LHCN-M2 (cell line): ENCODE measurements at places on chromosomes 3 and 15. TPM values are rescaled to one million over a fixed set of nuclear protein-coding genes. Genes with fewer than 3 reads are reported as not detected.

IQSEC1 gene
- 6.6 and 7.7 TPM in 2 replicates for total RNA-seq

DNA sequence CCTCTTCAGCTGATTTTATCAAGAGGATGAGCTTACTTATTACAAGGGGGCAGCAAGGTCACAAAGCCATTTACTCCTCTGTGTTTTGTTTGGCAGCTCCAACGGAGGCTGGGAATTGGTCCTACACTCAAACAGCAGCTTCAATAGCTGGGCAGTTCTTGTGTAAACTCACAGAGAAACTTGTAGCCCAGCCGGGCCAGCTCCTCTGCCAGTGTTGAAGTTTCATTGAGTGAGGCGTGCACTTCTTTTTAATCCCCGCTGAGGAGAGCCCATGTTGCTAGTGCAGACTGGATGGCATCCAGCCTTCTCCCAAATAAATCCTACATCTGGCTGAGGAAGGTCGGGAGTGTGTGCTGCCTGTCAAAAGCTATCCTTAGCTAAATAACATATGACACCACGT is 59.5 kb downstream of the BFSP2 start:
- DNase-seq, result no peak

DNA sequence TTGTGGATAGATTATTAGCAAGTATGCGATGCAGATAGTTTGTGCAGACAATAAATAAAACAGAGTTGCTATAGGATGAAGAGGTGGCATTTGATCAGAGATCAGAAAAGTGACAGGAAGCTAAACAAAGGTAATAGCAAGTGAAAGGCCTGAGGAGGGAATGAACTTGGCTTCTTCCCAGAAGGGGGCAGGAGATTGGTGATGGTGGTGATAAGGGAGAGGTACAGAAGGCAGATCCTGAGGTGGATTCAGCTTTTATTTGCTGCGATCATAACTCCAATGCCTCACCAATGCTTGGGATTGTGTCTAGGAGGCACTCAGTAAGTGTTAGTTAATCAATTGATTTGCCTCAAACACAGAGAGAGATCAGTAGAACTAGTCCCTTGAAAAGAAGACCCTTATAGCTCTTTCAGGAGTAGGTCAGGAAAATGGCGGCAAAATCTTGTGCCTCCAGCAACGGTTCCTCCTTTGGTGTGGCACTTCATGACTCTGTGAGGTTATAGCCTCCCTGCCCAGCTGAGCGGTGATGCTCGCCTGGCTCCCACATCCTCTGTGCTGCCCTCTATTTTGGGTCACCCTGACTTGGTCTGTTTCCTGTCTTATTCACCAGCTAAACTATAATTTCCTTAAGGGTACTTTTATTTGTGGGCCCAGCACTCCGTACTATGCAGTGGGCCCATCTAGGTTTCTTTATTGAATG is 37.5 kb downstream of the TGFBR2 start:
- DNase-seq, result no peak

DNA sequence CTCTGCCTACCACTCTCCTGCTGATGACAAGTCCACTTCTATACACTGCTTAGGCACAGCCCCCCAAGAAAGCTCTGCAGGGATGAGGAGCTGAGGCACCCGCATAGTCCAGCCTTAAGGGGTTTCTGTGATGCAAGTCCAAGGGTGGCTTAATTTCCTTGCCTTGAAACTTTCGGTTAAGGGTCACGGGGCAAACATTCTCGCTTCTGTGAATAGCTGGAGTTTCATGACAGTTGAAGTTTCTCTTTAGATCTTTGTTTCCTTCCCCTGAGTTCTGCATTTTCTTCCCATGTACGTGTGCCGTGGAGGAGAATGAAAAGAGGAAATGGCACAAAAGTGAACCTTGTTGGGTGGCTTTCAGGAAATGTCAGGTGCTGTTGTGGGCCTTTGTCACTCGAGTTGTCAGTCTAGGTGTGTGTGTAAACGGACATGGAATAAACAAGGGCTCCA is 7.0 kb downstream of the GPR160 start:
- no peak for DNase-seq

GRCh38 chr3:108791473-108791872 is 31.1 kb upstream of the TRAT1 start:
- no peak for DNase-seq

- no peak for DNase-seq
Measured at GRCh38 chr3:99218468-99218867, 317.0 kb upstream of the DCBLD2 start.

DNA sequence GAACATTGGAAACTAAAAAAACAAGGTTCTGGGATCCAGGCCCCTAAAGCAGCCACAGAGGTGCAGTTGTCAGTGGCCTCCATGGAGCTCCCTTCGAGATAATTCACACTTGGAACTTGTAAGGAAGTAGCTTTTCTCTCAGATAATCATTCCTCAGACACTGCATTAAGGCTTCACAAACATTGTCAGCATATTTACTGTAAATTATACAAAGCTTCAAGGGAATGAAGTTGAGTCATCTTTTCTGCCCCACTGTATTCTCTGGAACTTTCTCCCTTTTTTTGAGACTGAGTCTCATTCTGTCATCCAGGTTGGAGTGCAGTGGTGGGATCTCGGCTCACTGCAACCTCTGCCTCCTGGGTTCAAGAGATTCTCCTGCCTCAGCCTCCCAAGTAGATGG is 7.1 kb downstream of the BLOC1S6 start:
- DNase-seq, result no peak

- no peak for DNase-seq
Measured at GRCh38 chr3:59235634-59236012, 185.8 kb upstream of the CFAP20DC start.

DNA sequence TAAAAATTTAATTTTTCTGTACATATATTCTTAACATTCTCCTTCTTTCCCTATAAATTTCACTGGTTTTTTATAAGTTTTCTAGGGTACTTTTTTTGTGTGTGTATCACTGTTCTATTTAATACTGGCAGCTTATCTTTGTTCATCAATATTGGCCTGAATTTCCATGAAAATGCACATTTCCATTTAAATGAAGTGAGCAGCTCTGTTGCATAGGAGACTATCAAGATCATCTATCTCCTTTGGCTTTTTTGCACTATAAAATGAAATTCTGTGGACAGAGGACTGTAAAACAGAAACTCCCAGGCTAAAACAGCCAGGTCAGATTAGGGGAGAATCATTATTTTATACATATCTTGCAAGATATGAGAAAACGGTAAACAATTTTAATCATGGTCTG is 277.0 kb upstream of the ARL6 start:
- DNase-seq, result no peak

DNA sequence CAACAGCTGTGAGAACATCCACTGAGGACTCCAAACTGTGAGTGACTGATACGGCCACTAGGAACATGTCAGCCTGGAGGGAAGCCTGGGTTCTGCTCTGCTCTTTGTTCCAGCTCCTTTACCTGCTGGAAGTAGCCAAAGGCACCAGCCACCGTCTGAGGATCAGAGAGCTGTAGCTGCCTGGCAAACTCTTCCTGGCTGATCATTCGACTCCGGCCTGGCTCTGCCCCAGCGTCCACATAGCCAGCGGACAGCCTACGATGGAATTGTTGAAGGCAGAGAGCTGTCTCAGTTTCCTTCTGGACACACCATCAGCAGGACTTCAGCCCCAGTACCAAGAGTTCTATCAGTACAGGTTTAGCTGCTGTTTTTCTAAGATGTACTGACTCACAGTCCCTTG is 5.7 kb downstream of the LPCAT4 start:
- no peak for DNase-seq

DNA sequence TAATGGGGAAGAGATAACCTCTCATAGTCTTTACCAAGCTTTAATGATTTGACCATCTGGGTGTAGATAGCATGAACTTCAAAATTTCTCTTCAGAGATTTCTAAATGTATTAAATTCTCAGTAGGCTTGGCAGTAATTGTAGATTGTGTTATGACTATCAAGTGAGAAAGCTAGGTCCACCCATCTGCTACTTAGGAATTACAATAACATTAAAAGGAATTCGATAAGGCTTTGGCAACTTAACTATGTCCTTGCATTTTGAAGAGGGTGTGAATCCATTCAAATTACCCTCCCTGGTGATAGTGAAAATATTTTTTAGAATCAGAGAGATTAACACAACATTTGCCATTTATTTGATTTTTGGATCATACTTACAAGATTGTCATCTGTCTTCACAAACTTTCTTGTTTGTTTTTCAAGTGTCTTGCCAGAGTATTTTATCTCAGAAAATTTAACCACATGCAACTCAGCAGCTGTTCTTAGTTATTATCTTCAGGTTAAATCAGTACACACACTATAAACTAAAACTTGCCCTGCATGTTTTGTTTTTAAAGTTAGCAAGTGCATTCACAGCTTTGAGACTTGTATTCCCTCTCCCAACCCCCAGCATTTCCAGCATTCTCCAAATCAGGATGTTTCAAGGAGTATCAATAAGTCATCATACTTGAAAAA is 69.6 kb upstream of the COL8A1 start:
- peak; percentile 50 for DNase-seq

DNA sequence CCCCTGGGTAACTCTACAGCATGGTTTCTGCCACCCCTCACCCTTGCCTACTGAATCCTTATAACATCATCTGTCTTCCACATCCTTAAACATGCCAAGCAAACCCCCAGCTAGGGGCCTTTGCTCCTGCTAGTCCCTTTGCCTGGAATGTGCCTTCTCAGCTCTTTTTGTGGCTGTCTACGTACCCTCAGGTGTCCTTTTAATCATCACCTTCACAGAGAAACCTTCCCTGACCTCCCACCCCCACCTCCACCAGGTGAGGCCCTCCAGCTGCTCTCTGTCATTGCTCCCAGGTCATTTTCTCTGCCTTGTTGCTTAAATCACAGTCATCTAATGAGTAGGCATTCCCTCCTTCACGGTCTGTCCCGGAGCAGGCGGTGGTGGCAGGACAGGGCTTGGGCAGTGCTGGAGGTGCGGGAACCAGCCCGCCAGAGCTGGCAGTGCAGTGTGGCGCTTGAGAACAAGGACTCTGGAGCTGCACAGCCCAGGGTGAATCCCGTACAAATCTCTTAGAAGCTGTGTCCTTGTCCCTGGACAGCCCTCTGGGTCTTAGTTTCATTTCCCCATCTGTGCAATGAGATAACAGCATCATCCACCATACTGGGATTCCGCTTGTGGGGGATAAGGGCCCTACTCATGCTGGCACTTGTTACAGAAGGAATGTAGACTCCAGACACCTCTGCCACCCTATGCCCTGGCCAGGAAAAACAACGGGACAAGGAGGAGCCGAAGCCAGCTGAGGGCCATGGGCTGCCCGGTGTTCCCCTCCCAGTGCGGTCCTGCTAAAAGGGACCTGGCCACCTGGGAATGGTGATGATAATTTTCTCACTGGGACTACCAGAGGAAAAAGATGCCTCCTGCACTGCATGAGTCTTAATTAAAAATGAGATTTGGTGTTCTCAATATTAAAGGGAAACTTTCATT is 52.1 kb upstream of the IQSEC1 start:
- DNase-seq, result no peak

- DNase-seq, result no peak
Measured at GRCh38 chr3:192181151-192181550, 546.2 kb downstream of the FGF12 start.

GRCh38 chr3:147216143-147216673 is 190.1 kb downstream of the ZIC4 start:
- DNase-seq, result no peak

C3orf18 gene
- total RNA-seq, result 15.1 and 18.7 TPM in 2 replicates

C3orf52 gene
- 6.2 and 6.7 TPM in 2 replicates for total RNA-seq

PLAAT1 gene
- total RNA-seq, result not detected in 2 replicates

PAQR9 gene
- not detected in 2 replicates for total RNA-seq

GRCh38 chr3:66010739-66011655 is 27.7 kb downstream of the MAGI1 start:
- no peak for DNase-seq

ZBTB47 gene
- total RNA-seq, result 28.9 and 33.2 TPM in 2 replicates

GRCh38 chr3:100796556-100796955 is 87.3 kb downstream of the TFG start:
- DNase-seq, result peak; percentile 41

- no peak for DNase-seq
Measured at GRCh38 chr15:94028809-94029208, 202.6 kb upstream of the MCTP2 start.

DNA sequence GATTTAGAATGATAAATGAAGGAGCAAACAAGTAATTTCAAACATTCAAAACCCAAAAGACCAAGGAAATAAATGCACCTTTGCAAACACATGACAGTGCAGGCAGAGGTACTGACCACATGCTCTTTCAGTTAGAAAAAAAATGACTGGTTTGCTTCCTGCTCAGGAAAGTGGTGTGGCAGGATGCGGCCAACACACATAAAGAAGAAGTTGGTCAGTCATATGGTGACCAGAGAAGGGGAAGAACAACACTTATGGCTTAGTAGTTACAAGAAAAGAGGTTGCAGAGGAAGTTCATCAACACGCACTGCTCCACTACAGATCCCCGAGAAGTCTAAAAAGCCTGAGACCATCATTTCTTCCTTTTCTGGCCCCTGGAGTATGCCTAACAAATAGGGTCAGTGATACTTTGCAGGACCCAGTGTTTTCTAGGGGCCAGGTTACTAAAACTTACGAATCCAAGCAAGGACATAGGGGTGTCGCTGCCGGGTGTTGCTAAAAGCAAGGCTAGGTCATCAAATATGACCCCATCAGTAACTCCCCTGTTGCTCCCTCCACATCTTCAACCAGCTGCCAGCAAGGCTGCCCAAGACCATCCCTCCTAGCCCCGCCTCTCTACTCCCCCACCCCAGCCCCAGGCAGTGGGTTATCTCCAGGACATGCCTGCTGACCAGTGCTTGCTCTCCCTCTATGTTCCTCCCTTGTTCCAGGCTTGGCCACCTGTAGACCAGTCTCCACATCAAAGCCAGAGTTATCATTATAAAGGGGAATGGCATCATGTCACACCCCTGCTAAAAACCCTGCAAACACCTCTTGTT is 11.2 kb downstream of the ATP8B4 start:
- no peak for DNase-seq

BRPF1 gene
- 16.9 and 22.2 TPM in 2 replicates for total RNA-seq

DNA sequence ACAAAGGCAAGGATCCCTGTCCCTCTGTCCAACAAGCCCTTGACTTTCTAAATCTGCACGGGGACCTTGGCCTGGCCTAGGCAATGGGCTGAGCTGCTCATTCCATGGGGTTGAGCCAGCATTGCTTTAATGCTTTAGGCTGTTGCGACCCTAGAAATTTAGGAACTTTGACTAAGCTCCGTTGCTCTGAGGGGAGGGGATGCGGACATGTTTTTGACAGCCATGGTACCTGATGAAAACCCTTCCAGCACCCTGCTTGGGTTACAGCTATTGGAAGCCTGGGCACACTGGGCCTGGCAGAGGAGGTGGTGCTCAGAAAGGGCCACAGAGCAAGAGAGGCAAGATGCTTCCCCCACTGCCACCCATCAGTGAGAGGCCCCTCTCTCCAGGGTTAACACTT is 37.1 kb downstream of the SYNM start:
- no peak for DNase-seq

PAQR5 gene
- 13.0 and 13.9 TPM in 2 replicates for total RNA-seq

DNA sequence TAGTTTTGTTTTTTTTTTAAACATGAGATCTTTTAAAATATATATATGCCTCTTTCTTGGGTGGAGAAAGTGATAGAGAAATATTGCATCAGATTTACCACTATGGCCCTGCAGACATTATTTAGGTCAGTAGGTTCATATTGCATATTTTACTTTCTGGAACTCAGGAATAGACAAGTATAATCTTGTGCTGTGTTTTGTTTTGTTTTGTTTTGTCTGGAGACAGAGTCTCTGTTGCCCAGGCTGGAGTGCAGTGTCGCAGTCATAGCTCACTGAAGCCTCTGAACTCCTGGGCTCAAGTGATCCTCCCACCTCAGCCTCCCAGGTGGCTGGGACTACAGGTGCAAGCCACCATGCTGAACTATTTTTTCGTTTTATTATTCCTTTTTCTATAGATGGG is 21.5 kb upstream of the DUT start:
- DNase-seq, result no peak
